HepG2 (cell line): ENCODE measurements at places on chromosomes 6 and 20.

DNA sequence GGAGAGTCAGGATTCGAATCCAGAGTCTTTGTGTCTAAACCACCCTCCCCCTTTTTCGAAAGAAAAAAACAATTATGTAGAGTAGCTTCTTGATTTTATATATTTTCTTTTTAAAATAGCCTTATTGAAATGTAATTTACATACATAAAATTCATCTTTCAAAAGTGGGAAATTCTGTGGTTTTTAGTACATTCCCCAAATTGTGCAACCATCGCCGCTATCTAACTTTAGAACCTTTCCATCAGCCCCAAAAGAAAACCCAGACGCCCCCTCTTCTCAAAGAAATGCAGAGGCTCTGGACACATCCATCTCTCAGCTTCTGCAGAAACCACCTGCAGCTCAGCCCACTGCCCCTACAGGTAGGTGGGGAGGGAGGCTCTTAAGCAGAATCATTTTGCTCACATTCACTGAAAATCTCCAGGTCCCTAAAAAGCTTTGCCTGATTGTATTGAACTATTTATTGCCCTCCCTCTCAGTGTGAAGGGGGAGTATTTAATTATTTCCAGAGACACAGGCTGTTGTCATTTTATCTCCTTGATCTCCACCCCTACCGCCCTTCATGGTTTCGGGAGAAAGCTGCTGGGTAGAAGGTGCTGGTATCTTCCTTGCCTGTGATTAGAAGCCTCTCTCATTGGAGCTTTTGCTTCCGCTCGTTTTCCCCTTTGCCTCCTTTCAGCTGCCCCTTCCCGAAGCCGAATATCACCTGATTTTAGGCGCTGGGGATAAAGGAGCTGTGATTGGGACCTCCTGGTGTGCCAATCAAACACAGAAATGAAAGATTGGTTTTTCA, 68.7 kb upstream of the KCNG1 start:
- no peak for DNase-seq
- no peaks in the 10 kb centered on the region for H3K36me3 ChIP-seq
- H3K4me3 ChIP-seq = no peak overlapping the region
- H3K4me1 ChIP-seq = no peaks in the 10 kb centered on the region

DNA sequence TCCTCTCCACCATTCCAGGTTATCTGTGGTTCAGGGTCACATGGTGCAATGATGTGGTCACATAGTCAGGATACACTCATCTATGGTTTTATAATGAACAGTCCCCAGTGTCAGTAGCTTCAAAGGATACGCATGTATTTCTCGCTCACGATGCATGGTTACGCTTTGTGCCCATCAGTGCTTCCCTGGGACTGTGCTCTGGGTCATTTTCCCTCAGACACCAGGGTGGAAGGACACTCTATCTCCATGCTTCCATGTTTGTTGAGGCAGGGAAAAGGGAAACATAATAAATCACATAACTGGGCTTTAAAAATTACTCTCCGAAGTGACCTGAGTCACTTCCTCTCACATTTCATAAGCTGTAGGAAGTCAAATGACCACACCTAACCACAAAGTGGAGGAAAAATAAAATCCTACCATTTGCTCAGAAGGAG, 394.8 kb upstream of the NOX3 start:
- H3K27me3 ChIP-seq = no peaks in the 10 kb centered on the region
- H3K4me3 ChIP-seq = no peak overlapping the region
- no peaks in the 10 kb centered on the region for H3K4me1 ChIP-seq
- H3K36me3 ChIP-seq = no peaks in the 10 kb centered on the region
- DNase-seq = no peak
- H3K27ac ChIP-seq = no peak overlapping the region

- no peaks in the 10 kb centered on the region for H3K4me1 ChIP-seq
- DNase-seq = no peak
- H3K4me3 ChIP-seq = no peak overlapping the region
- H3K27ac ChIP-seq = no peak overlapping the region
- H3K36me3 ChIP-seq = no peaks in the 10 kb centered on the region
Observed at GRCh38 chr6:153012856-153013255, 10.3 kb upstream of the MTRF1L start.

DNA sequence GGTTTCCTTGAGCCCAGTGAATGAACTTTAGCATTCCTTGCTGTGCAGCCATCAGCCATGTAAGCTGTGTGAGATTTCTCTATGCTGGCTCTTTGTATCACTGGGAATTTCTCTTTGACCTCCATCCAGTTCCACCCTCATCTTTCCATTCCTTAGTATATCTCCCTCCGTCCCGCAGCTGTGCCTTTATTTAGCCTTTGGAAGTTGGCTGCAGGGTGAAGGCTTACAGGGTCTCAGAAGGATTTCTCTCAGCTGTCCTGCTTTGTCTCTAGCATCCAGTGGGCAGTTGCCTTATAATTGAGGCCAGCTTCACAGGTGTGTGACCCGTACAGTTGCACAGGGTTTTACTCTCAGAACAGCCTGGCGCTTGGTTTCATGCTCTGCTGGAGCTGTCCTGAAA, 144.3 kb downstream of the PXDC1 start:
- DNase-seq = no peak
- no peak overlapping the region for H3K4me3 ChIP-seq
- no peaks in the 10 kb centered on the region for H3K36me3 ChIP-seq

DNA sequence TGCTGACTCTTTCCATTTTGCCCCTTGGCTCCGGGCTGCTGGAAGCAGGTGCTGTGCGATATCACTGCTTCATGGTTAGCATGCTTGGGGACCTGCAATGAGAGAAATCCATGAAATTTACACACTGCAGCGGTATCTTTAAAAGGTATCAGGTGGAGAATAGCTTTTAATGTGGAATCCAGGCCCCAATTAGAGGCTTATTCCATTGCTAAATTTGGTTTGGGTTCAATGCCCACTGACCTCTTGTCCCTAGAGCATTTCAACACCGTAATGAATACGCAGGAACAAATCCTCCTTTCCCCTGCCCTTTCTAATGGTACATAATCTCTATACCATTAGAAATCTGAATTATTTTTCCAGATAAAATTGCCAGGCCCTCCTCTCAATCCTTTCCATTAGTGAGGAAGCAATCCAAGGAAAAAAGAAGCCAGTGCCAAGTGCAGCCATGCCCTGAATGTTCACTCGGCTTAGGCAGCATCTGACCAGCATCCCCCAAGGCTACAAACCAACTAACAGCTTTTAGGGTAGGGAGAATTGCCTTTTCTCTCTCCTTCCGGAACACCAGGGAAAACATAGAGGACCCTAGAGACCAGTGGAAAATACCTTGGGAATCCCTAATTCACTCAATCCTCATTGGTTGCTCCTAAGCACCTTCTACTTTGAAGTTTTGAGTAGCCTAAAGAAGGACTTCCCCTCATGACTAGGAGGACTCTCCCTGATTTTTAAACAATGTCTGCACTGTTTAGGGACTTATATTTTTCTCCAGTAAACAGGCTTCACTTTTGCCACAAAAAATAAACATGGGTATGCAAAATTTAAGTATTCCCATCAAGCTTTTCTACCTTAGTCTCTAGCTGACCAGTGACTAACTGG, 143.1 kb downstream of the QRSL1 start:
- DNase-seq = no peak
- no peaks in the 10 kb centered on the region for H3K36me3 ChIP-seq
- no peaks in the 10 kb centered on the region for H3K4me1 ChIP-seq
- H3K27ac ChIP-seq = no peak overlapping the region

DNA sequence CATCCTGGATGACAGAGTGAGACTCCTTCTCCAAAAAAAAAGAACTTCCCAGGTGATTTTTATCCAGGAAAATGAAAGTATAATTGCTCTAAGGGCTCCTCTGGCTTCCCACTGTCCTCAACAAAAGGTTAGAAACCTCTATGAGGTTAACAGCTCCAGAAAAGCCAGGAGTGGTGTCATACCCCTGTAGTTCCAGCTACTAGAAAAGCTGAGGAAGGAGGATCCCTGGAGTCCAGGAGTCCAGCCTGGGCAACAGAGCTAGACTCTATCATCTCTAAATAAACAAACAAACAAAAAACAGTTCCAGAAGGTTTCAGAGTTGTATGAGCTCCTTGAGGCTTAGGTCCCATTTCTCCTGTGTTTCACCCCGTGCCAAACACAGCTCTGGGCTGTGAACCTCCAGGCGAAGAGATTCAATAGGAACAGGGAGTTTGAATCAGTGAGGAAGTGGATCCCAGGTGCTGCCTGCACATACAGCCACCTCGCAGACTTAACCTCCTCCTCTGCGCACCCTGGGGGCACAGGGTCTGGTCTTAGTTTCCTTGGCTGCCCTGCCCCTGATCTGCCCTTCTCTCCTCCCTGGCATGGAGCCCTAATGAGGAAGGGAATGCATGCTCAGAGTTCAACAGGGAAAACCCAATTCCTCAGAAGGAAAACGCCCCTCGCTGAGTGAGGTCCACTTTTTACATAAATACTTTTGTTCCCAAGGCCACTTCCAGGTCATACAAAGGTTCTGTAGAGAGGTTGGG, 31.0 kb downstream of the ZC3H12D start:
- no peak overlapping the region for H3K27ac ChIP-seq
- H3K36me3 ChIP-seq = no peaks in the 10 kb centered on the region
- H3K4me3 ChIP-seq = no peak overlapping the region
- H3K4me1 ChIP-seq = peaks cover 32% of the 10 kb centered on the region

- no peaks in the 10 kb centered on the region for H3K4me1 ChIP-seq
- DNase-seq = no peak
- no peak overlapping the region for H3K4me3 ChIP-seq
- H3K27me3 ChIP-seq = peaks cover 87% of the 10 kb centered on the region
Observed at GRCh38 chr6:166636191-166636933, 9.3 kb upstream of the RPS6KA2 start.

DNA sequence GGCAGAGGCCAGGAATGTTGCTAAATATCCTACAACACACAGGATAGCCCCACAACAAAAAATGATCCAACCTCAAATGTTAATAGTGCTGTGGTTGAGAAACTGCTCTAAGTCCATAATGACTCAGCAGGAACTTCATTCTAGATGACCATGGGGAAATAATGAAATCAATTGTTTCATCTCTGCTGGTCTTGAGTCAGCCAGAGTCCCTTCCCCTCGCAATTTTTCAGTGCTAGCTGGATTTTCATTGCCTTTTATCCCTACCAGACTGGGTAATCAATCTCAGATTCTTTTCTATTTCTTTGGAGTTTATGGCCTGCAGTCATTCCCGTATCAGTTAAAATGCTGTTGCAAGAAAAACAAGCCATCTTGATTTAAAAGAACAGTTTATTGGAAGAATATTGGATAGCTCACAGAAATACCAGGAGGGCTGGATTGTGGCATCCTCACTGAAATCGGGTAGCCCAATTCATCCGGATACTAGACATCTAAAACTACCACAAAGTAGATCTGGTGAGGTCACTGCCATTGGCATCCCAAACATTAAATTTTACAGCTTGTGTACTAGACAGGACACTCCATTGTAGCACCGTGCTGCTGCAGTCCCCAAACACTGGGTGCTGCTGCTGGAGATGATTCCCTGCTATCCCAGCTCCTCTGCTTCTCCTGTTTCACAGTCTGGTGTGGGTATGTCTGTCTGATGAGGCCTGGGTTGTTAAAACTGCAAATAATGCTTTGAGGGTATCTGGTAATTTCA, 30.3 kb upstream of the POPDC3 start:
- no peak overlapping the region for H3K27ac ChIP-seq
- peak; percentile 60 for DNase-seq
- no peaks in the 10 kb centered on the region for H3K27me3 ChIP-seq
- H3K4me3 ChIP-seq = no peak overlapping the region
- peaks cover 18% of the 10 kb centered on the region for H3K4me1 ChIP-seq

GRCh38 chr6:111620169-111620568, 14.5 kb upstream of the TRAF3IP2 start:
- H3K27ac ChIP-seq = no peak overlapping the region
- no peaks in the 10 kb centered on the region; the same call in 2 of the 3 replicates for H3K27me3 ChIP-seq
- DNase-seq = no peak
- H3K4me3 ChIP-seq = no peak overlapping the region
- H3K36me3 ChIP-seq = no peaks in the 10 kb centered on the region

- H3K4me3 ChIP-seq = no peak overlapping the region
- H3K27ac ChIP-seq = no peak overlapping the region
- peaks cover 85% of the 10 kb centered on the region for H3K36me3 ChIP-seq
Observed at GRCh38 chr20:417801-418342, 9.8 kb downstream of the RBCK1 start.

DNA sequence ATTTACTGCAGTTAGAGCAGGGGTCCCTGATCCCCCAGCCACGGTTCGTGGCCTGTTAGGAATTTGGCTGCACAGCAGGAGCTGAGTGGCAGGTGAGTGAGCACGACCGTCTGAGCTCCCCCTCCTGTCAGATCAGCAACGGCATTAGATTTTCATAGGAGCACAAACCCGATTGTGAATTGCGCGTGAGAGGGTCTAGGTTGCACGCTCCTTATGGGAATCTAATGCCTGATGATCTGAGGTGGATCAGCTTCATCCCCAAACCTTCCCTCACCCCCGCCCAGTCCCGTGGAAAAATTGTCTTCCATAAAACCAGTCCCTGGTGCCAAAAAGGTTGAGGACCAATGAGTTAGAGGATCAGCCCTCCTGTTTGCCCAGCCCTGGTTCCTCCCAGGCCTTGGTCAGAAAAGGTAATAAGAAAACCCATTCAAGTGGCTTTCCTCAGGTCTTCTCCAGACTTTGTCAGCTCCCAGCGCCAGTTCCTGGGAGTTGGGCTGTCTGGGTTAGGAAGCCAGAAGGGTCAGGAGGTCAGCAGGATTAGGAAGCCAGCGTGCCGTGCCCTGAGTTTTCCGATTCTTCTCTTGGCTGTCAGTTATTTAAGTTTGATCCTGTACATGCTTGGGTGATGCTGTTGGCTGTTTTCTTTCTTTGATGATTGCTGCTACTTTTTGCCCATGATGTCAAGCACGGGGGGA, 139.9 kb upstream of the PMEPA1 start:
- H3K36me3 ChIP-seq = no peaks in the 10 kb centered on the region
- H3K4me3 ChIP-seq = no peak overlapping the region
- H3K27me3 ChIP-seq = no peaks in the 10 kb centered on the region
- H3K4me1 ChIP-seq = no peaks in the 10 kb centered on the region

DNA sequence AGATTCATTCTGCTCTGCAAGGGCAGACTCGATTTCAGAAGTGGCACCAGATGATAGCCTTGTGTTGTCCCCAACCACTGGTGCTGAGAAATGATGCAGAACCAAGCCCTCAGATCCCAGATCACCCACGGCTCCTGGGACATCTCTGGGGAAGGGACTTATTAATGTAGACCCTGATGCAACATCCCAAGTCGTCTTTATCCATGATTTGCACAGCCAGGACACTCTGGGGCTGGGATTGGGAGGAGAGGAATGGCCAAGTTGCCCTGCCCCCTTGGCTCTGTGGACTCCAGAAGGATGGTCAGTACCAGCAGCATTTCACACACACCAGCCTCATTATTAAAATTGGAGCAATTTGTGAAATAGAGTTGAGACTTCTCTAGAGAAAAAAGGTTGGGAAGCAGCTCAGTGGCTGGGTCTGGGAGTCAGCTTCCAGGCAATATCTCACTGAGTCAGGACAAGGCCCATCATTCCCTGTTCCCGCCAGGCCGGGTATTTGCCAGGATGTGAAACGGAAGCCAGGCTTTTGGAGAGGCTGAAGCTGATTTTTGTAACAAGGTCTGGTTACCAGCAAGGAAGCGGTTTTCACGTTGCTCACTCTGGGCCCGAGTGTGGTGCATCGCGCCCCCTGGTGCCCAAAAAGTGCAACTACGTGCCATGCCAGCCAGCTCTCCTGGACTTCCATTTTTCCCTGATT, 67.4 kb downstream of the ZBTB2 start:
- no peak overlapping the region for H3K27ac ChIP-seq
- no peaks in the 10 kb centered on the region for H3K36me3 ChIP-seq

GRCh38 chr6:145845557-145845956, 31.0 kb upstream of the FBXO30 start:
- no peak overlapping the region for H3K27ac ChIP-seq
- H3K4me3 ChIP-seq = no peak overlapping the region
- no peaks in the 10 kb centered on the region for H3K36me3 ChIP-seq
- no peak for DNase-seq

- DNase-seq = no peak
- no peaks in the 10 kb centered on the region; the same call in 1 of the 2 replicates for H3K36me3 ChIP-seq
- no peaks in the 10 kb centered on the region for H3K4me1 ChIP-seq
- no peak overlapping the region for H3K27ac ChIP-seq
- no peak overlapping the region for H3K4me3 ChIP-seq
Observed at GRCh38 chr6:1644516-1645060, 34.9 kb downstream of the FOXC1 start.
